H9 (cell line): ENCODE measurements at places on chromosomes 5 and 9. TPM values are rescaled to one million over a fixed set of nuclear protein-coding genes. Genes with fewer than 3 reads are reported as not detected.

- H3K27me3 ChIP-seq, result no peaks in the 10 kb centered on the region
- no peaks in the 10 kb centered on the region for H3K4me1 ChIP-seq
- H3K4me3 ChIP-seq, result no peak overlapping the region
- H3K36me3 ChIP-seq, result peaks cover 65% of the 10 kb centered on the region
- DNase-seq, result no peak
These were observed 36.8 kb downstream of the KDM3B start for GRCh38 chr5:138389332-138389731.

- H3K4me1 ChIP-seq, result no peaks in the 10 kb centered on the region
- DNase-seq, result no peak
- H3K4me3 ChIP-seq, result no peak overlapping the region
- H3K27me3 ChIP-seq, result no peaks in the 10 kb centered on the region
These were observed 514.8 kb downstream of the PSAT1 start for GRCh38 chr9:78811622-78812276.

- H3K27me3 ChIP-seq, result no peaks in the 10 kb centered on the region; the same call in 1 of the 2 replicates
- no peak overlapping the region for H3K27ac ChIP-seq
- H3K36me3 ChIP-seq, result no peaks in the 10 kb centered on the region; the same call in 2 of the 3 replicates
- DNase-seq, result no peak
- H3K4me3 ChIP-seq, result no peak overlapping the region
These were observed 1.7 kb upstream of the OTULIN start for GRCh38 chr5:14662721-14663260.

GRCh38 chr9:93904649-93905472 is 50.3 kb downstream of the BARX1 start:
- no peaks in the 10 kb centered on the region for H3K27me3 ChIP-seq
- DNase-seq, result no peak
- H3K4me3 ChIP-seq, result no peak overlapping the region
- peaks cover 4% of the 10 kb centered on the region; the same call in 1 of the 2 replicates for H3K36me3 ChIP-seq

GRCh38 chr5:149959406-149960236 is 937 bp upstream of the SLC26A2 start:
- no peak overlapping the region for H3K27ac ChIP-seq
- peaks cover 2% of the 10 kb centered on the region; the same call in 1 of the 2 replicates for H3K4me1 ChIP-seq
- H3K36me3 ChIP-seq, result no peaks in the 10 kb centered on the region
- H3K27me3 ChIP-seq, result no peaks in the 10 kb centered on the region; the same call in 1 of the 2 replicates

GRCh38 chr9:104177003-104177611 is 83.0 kb downstream of the SMC2 start:
- no peaks in the 10 kb centered on the region for H3K4me1 ChIP-seq
- H3K4me3 ChIP-seq, result no peak overlapping the region
- no peak overlapping the region for H3K27ac ChIP-seq
- H3K27me3 ChIP-seq, result no peaks in the 10 kb centered on the region

Gene CCDC183
- 0.59 and 1.1 TPM in 2 replicates for total RNA-seq
